ENCODE measurements at places on chromosomes 5 and 9.

- DNase-seq, result peak; percentile 39
Observed at GRCh38 chr9:105144076-105144475, 100.4 kb upstream of the SLC44A1 start.

GRCh38 chr5:73542020-73542419, 23.4 kb downstream of the ANKRA2 start:
- DNase-seq, result no peak

DNA sequence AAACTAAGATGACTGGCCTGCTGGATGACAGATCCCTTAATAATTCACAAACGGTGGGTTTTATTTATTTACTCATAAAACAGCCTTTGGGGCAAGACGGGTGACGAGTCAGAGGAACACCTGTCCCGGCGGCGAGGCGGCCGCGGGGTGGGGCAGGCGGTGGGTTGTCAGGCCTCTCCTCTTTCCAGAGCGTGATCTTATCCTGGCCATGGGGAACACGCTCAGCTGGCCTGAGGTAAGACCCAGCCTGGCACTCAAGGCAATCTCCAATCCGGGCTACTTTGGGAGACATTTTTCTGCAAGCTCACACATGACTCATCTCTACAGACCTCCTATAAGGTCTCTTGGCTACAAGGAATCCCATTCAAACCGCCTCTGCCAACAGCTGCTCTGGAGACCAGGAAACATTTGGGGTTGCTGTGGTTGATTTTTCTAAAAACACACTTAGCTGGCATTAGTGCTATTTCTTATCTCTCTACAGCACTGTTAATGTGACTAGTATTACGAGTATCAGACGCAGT, 6.3 kb downstream of the RAPGEF1 start:
- DNase-seq, result peak; percentile 96

- DNase-seq, result peak; percentile 78
Observed at GRCh38 chr5:170896779-170897178, 35.0 kb downstream of the RANBP17 start.

DNA sequence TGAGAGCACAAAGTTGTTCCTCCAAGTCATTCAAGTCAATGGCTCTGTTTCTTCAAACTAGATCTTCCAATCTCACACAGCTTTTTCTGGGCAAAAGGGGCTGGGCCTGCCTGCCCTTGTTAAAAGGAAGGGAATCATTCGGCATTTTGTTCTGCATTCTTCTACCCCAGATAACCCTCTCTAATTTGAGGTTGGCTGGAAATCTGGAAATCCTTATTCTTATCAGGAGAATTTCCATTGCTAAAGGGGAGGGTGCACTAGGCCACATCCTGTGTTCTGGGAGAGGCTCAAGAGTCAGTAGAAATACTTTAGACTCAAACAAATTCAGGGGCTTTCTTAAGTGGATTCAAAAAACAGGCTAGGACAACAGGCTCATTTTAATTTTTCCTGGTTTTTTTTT, 384.7 kb upstream of the ZNF462 start:
- no peak for DNase-seq

DNA sequence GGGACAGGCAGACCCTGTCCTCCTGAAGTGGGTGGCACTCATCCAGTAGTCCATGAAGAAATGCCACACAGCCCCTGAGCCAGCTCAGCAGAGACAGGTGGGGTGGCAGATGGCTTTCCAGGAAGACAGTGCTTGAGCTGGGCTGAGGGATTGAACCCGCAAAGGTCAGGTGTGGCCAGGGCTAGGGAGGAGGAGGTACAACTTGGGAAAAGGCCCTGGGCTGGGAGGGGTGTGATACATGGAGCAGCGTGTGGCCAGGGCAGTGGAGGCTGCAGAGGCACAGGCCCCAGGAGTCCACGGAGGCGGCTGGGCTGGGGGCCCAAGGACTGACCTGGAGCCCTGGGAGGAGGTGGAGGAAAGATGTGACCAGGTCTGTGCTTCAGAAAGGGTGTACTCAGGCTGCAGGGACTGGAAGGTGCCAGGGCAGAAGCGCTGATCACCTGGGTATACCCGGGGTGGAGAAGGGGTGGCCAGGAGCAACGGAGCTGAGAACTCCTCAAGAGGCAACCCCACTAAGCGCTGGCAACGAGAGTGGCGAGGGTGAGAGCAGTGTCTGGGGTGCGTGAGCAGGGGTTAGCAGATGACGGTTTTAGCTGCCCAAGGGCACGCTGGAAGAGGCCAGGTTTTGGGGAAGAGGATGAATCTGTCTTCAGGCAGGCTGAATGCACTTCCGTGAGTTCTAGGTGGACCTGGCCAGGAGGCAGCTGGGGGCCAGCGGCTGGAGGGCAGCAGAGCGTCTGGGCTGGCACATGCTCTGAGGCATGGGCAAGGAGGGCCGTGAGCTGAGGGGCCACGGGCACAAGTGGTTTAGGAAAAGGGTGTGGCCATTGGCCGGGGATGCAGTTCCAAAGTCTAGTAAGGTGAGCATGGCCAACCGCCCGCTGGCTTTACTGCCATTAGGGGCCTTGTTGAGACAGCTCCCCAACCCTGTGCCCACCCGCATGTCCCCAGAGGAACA, 3.9 kb upstream of the RABL6 start:
- no peak for DNase-seq

GRCh38 chr5:6759983-6760382, 46.8 kb downstream of the TENT4A start:
- DNase-seq, result no peak

DNA sequence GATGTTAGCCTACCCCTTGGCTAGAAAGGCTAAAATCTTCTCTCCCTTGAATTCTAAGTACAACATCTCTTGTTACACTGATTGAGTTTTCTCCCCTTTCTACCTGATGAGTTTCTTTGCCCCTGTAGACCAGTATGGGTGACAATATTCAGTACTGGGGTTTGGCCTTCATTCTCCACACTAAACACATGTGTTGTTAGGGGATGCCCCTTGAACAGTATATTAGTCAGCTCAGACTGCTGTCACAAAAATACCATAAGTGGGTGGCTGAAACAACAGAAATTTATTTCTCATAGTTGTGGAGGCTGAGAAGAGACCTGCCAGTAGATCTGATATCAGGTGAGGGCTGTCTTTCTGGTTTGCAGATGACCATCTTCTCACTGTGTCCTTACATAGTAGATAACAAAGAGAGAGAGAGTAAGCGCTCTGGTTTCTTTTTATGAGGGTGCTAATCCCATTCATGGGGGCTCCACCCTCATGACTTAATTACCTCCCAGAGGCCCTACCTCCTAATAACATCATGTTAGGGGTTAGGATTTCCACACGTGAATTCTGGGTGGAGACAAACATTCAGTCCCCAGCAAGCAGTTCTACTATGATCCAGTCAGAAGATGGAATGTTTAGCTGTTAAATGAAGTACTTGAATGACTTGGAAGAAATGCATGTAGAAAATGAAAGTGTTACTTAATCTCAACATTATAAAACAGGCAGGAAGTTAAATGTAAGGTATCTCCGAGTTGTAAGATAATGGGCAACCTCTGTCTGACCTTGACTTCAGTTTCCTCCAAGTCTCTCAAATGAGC, 17.5 kb downstream of the VLDLR start:
- DNase-seq, result peak; percentile 28

DNA sequence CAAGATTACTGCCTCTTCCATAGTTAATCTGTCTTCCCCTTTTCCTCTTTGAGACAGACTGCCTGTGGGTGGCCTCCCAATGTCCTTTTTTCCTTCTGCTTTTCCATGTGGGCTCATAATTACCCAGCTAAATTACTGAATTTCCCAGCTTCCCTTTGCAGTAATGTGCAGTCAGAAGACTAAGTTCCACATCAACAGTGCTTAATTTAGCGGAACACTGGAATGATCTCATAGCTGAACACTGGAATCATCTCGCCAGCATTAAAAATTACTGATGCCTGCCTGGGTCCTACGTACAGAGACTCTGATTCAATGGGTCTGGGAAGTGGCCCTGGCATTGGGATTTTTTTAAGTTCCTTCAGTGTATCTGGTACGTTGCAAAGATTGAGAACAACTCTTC, 84.3 kb downstream of the DNAH5 start:
- no peak for DNase-seq

DNA sequence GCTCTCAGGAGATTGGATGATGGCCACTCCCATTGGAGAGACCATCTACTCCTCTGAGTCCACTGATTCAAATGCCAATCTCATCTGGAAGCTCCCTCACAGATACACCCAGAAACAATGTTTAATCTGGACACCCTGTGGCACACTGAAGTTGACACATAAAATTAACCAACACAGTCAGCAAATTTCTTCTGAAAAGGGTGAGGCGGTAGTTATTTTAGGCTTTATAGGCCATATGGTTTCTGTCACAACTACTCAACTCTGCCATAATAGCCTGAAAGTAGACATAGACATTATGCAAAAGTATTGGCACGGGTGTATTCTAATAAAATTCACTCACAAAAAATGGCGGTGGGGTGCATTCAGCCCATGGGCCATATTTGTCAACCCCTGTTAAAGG, 244.5 kb upstream of the VLDLR start:
- no peak for DNase-seq

DNA sequence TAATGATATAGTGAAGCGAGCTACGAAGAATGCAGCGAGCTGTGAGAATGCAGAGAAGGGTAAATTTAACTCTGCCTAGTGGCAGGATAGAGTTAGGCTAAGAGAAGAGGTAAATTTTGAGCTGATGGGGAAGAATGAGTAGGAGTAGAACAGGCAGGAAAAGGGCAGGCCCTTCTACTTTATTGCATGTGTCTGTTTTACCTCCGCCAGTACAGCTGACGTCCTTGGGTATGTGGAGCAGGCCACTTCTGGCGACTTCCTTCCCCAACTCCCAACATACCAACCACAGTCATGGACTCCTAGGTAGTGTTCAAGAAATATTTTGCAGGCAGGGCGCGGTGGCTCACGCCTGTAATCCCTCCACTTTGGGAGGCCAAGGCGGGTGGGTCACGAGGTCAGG, 37.9 kb upstream of the PIK3R1 start:
- DNase-seq, result no peak

GRCh38 chr9:77440057-77440456, 208.1 kb downstream of the GNA14 start:
- DNase-seq, result peak; percentile 26

GRCh38 chr9:88378317-88378716, 9.9 kb upstream of the SPIN1 start:
- DNase-seq, result peak; percentile 43

GRCh38 chr9:112233769-112234168, 58.7 kb upstream of the SUSD1 start:
- peak; percentile 91 for DNase-seq

GRCh38 chr9:111928359-111928720, 31.7 kb downstream of the UGCG start:
- peak; percentile 82 for DNase-seq

GRCh38 chr9:128629136-128629535, 27.5 kb downstream of the DYNC2I2 start:
- no peak for DNase-seq

- no peak for DNase-seq
Observed at GRCh38 chr9:128118472-128118857, 9.1 kb downstream of the PTGES2 start.

DNA sequence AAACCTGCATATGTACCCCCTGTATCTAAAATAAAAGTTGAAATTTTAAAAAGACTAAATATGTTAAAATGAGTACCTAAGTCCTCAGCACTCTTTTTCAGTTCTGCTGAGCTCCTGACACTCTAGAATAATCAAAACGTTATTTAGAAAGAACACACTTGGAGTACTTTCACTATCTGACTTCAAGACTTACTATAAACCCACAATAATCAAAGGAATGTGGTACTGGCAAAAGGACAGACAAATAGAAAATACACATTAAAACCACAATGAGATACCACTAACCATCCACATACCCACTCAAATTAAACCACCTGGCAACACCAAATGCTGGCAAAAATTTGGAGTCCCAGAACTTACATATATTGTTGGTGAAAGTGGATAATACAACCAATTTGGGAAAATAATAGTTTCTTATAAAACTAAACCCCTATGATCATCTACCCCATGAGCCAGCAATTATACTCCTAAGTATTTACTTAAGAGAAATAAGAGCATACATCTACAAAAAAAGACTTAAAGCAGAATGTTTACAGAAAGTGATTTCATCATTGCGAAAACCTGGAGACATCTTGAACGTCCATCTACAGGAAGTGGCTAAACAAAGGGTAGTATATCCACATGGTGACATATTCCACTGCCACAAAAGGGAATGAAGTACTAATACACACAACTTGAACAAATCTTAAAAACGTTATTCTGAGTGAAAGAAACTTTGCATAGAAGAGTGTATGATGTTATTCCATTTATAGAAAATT, 12.8 kb upstream of the PRSS3 start:
- DNase-seq, result peak; percentile 90

DNA sequence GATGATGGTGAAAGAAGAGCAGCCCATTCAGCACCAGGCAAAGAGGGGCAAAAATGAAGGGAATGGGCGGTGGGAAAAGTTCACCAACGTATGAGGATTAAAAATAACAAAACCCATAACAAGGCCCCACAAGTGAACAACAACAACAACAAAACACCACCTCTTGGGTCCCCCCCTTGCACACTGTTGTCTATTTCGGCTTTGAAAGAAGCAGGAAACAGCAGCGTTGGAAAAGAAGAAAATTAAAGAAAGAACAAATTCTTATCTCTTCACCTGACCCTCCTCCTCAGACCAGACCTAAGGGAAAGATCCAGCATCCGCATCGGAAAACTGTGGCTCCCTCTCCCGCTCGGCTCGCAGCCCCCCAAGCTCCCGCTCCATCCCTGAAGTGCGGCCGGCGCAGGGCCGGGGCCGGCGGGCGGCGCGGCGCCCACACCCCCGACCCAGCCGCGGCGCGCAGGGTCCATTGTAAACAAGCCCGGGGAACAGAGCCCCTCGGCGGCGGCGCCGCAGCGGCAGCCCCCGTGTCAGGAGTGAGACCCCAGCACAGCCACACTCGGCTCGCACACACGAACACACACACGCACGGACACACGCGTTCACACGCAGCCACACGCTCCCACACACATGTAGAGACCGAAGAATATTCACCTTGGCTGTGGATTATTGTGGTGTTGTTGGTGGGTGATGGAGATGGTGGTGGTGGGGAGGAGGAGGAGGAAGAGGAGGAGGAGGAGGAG, 535 bp downstream of the RFX3 start:
- no peak for DNase-seq

DNA sequence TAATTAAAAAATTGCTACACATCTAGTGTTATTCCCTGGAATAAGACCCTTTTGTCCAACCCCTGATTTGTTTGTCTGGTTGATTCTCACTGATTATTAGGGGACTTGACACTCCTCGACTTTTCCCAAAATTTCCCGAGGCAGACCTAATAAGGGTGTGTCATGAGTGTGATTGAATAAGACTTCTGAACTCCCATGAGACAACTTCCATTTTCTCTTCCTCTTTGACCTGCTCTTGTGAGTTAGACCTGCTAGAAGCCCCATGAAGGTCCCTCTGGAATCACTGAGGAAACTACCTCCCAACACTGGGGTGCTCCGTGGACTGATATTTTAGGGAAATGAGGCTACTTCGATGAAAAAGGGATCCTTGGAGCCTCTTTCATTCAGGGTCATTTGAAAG, 83.4 kb downstream of the MUSK start:
- no peak for DNase-seq

DNA sequence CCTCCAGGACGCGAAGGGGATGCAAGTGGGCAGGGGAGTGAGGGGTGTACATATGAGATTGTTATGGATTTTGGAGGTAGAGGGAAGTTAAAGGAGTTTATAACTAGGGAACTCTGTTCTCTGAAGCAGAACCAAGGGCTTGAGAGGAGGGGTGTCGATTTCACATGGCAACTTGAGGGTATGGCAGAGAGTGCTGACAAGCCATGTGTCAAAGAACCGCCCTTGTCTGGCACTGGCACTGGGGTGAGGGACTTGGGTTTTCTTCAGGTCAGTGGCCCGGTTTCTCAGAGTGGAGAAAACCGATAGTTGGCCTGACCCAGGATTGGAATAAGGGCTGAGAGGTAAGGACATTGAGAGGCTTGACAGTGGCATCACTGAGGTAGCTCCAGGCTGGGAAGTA, 47.7 kb upstream of the TESK1 start:
- DNase-seq, result no peak

GRCh38 chr5:167578977-167579692, 712.3 kb upstream of the WWC1 start:
- peak; percentile 5 for DNase-seq

Measured in iris pigment epithelial cell (primary cell).